ENCODE measurements at places on chromosomes 16 and 17. TPM values are rescaled to one million over a fixed set of nuclear protein-coding genes. Genes with fewer than 3 reads are reported as not detected.

Gene TLCD2
- 0.63 TPM for total RNA-seq

Gene IRF8
- not detected for total RNA-seq

Gene STH
- total RNA-seq: not detected

Gene RNF227
- 0.52 TPM for total RNA-seq

Gene CRISPLD2
- total RNA-seq: 3.2 TPM

Gene TPSD1
- total RNA-seq: not detected

Gene PRDM7
- total RNA-seq: not detected

Gene ACSM3
- 4.0 TPM for total RNA-seq

Gene PLA2G10
- 0.22 TPM for total RNA-seq

Gene PRSS27
- total RNA-seq: 1.2 TPM

Gene NOG
- 30.6 TPM for total RNA-seq

Gene ZMYND15
- total RNA-seq: 0.58 TPM

Data from PC-3 (cell line).